Foreskin keratinocyte (primary cell): ENCODE measurements at places on chromosomes 16 and 17. TPM values are rescaled to one million over a fixed set of nuclear protein-coding genes. Genes with fewer than 3 reads are reported as not detected.

GRCh38 chr17:27824745-27825144 lies 24.4 kb upstream of the NOS2 start:
- no peak for DNase-seq

GRCh38 chr16:2288726-2289125 lies 20.8 kb upstream of the RNPS1 start:
- no peak for DNase-seq

DNA sequence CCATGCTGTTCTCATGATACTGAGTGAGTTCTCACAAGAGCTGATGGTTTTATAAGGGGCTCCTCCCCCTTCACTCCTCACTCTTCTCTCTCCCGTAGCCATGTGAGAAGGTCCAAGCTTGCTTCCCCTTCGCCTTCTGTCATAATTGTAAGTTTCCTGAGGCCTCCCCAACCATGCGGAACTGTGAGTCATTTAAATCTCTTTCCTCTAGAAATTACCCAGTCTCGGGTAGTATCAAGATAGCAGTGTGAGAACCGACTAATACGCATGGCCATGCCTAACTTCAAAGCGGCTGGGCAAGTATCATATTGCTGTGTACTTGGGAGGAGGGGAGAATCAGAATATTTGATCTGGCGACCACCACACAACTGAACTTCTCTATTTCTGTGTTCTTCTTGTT lies 88.3 kb downstream of the PRKCB start:
- DNase-seq = no peak

GRCh38 chr16:81881228-81881627 lies 102.1 kb downstream of the PLCG2 start:
- no peak for DNase-seq

Gene VPS35
- 83.3 and 84.8 TPM in 2 replicates for total RNA-seq

DNA sequence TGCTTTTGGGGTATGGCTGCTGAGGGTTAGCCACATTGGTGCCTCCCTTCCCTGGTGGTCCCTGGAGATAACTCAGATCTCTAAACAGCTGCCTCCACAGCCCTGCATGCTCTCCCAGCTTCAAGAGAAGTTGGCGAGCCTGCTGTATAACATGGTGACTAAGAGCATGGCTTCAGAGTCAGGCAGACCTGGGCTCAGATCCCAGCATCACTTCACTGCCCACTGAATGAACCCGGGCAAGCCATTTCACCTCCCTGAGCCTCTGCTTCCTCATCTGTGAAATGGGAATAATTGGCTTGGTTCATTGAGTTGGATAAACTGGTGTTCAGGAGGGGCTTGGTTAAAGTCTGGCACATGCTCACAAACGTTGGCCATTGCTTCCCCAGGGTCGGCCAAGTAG lies 16.6 kb downstream of the KIF1C start:
- DNase-seq = no peak

DNA sequence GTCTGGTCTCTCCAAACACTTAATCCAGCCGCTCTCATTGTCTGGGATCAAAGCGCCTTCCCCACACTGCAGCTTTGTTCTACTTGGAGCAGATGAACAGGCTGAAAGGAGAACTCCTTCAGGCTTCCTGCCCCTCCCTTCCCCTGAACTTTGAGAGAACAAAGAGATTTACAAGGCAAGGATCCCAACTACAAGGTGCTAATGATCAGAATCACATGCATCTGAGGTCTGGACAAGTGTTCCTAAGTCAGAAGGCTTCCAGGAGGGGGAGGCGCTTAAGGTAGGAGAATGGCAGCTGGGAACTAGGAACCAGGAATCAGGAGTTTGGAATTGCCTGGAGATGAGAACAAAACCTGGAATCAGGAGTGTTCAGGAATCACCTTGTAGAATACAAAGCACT lies 606.3 kb upstream of the CDH11 start:
- peak; percentile 15 for DNase-seq

DNA sequence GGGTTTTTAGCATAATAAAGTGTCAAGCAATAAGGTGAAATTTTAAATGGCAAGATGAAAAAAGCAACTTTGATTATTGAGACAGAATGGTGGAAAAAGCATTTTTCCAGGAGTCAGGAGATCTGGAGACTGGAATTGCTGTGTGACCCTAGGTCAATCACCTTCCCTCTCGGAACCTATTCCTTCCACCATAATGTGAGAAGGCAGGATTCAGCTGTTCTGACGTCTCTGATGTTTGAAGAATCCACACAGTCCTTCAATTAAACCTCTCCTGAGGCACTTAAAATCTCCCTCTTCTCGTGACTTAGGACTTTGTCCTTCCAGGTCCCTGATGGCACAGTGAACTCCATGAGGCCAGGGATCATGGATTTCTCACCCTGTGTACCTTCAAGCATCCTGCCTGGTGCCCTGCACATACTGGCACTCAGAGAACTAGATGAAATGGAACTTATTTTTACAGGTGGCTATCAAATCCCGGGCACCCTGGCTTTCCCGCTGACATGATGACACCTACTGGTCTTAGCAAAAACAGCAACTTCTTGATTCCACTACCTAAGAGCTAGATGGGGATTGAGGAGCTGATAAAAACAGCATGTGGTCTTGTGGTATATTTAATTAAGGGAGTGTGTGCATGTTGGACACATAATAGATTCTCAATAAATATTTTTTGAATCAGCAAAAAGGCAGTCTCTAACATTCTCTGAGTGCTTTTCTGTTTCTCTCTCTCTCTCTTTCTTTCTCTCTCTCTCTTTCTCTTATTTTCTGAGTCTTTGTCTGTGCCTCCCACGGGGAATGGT lies 2.3 kb upstream of the CCDC182 start:
- peak; percentile 35 for DNase-seq

Gene NOG
- 6.1 and 6.2 TPM in 2 replicates for total RNA-seq

GRCh38 chr16:27670071-27670810 lies 120.3 kb downstream of the KATNIP start:
- DNase-seq = no peak

DNA sequence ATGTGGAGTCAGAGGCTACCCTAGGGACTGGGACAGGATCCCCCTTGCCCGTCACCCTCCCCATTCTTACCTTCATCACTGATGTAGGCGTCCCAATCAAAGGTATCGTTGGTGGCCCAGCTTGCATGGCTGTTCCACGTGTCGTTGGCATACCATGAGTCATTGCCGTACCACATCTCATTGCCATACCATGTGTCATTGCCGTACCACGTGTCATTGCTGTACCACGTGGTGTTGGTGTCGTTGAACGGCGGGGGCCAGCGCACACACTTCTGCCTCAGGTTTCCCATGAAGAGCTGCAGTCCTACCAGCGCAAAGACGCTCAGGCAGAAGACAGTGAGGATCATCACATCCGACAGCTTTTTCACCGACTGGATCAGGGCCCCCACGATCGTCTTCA lies 4.8 kb downstream of the SCN4A start:
- DNase-seq = no peak

DNA sequence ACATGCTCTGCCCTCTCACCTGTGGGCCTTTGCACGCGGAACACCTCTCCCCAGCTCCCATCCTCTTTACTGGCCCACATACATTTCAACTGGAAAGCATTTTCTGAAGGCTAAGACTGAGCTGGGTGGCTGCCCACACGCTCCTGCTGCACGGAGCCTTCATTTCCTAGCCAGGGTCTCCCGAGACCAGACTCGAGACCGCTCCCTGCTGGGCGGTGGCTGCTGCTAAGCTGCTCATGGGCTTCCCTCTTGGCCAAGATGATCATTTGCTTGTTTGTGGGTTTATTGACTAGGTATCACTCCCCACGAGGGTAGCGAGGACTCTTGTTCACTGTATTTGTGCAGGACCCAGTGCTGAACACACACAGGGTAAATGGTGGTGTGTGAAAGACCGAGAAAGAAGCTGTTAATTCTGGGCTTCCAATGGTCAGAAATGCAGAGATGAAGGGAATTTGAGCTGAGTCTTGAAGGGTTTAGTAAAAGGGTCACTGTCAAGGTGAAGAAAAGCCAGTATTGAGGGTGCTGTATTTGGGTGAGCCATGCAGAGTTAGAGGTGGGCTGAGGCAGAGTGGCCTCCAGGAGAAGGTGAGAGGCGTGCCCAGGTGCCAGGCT lies 907 bp downstream of the TRAPPC2L start:
- peak; percentile 49 for DNase-seq
